ENCODE measurements at places on chromosomes 13 and 19.

DNA sequence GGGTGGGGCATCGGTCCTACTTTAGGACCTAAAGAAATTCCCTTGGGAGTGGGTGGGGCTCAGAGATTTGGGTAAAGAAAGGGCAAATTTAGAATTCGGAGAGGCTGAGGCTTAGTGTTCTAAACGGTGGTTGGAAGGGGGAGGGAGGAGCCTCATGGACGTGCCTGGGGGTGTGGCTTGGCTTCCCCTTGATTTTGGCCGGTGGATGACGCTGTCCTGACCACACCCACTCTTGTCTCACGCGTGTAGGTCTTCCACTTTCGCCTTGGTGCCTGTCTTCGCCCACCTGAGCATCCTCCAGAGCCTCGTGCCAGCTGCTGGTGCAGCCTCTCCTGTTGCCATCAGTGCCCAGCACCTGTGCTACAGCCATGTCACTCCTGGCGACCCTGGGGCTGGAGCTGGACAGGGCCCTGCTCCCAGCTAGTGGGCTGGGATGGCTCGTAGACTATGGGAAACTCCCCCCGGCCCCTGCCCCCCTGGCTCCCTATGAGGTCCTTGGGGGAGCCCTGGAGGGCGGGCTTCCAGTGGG, 1.2 kb upstream of the NUP62 start:
- DNase-seq = no peak

- DNase-seq = no peak
These were observed 512.1 kb downstream of the IRS2 start for GRCh38 chr13:109274188-109274821.

GRCh38 chr13:113748101-113748861, 10.7 kb upstream of the TMEM255B start:
- DNase-seq = no peak

DNA sequence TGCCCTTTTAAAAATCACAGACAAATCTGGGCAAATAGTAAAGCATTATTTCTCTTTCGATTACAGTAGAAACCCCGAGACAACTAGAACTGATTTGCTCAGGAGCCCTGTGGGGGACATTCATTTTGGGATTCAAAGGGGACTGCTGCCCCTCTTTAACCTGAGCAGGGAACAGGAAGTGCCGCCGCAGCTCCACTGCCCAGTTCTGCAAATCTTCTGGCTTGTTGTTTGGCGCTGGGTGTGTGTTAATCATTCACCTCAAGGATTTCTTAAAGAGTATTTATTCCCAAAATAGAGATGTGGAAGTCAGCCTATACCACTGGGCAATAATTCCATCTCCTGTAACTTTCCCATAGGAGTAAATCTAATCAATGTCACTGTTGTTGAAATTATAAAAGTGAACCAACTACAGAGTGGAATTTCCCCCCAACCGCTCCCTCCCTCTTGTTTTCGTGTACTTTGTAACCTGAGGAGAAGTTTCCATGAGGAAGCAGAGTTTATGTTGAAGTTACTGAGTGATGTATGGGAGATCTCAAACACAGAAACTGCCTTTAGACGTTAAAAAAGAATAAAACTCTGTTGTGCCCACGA, 515.8 kb downstream of the KLF12 start:
- DNase-seq = no peak

GRCh38 chr13:73722120-73722519, 412.1 kb downstream of the KLF12 start:
- no peak for DNase-seq

- DNase-seq = no peak
These were observed 1431.9 kb upstream of the PCDH20 start for GRCh38 chr13:62847520-62847919.

DNA sequence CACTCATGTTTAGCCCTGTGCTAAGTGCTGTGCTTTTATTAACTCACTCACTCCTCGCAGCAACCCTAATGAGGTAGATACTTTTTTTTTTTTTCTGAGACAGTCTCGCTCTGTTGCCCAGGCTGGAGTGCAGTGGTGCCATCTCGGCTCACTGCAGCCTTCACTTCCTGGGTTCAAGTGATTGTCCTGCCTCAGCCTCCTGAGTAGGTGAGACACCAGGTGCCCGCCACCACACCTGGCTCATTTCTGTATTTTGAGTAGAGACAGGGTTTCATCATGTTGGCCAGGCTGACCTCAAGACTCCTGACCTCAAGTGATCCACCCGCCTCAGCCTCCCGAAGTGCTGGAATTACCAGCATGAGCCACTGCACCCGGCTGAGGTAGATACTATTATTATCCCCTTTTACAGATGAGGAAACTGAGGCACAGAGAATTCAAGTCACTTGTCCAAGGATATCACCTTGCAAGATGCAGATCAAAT, 2.5 kb downstream of the ITPKC start:
- no peak for DNase-seq

- DNase-seq = no peak
These were observed 71.7 kb upstream of the GTF3A start for GRCh38 chr13:27352698-27353097.

- no peak for DNase-seq
These were observed 5.5 kb upstream of the EPS15L1 start for GRCh38 chr19:16477311-16477710.

- no peak for DNase-seq
These were observed 658 bp upstream of the ISOC2 start for GRCh38 chr19:55461974-55462626.

- DNase-seq = no peak
These were observed 1.1 kb downstream of the TNFAIP8L1 start for GRCh38 chr19:4640247-4641000.

GRCh38 chr19:4647676-4648644, 8.6 kb downstream of the TNFAIP8L1 start:
- no peak for DNase-seq

GRCh38 chr19:16136185-16136999, 7.1 kb upstream of the HSH2D start:
- no peak for DNase-seq

- DNase-seq = no peak
These were observed 76.0 kb downstream of the ZDHHC20 start for GRCh38 chr13:21383090-21383489.

- DNase-seq = no peak
These were observed 1781.9 kb upstream of the MIR17HG start for GRCh38 chr13:89565476-89566100.

DNA sequence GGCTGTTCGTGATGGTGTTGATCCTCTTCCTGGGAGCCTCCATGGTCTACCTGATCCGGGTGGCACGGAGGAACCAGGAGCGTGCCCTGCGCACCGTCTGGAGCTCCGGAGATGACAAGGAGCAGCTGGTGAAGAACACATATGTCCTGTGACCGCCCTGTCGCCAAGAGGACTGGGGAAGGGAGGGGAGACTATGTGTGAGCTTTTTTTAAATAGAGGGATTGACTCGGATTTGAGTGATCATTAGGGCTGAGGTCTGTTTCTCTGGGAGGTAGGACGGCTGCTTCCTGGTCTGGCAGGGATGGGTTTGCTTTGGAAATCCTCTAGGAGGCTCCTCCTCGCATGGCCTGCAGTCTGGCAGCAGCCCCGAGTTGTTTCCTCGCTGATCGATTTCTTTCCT, 12.2 kb upstream of the C19orf33 start:
- no peak for DNase-seq

GRCh38 chr13:87778128-87778527, 107.0 kb downstream of the SLITRK5 start:
- no peak for DNase-seq

- DNase-seq = no peak
These were observed 4.2 kb upstream of the ISYNA1 start for GRCh38 chr19:18441804-18442788.

DNA sequence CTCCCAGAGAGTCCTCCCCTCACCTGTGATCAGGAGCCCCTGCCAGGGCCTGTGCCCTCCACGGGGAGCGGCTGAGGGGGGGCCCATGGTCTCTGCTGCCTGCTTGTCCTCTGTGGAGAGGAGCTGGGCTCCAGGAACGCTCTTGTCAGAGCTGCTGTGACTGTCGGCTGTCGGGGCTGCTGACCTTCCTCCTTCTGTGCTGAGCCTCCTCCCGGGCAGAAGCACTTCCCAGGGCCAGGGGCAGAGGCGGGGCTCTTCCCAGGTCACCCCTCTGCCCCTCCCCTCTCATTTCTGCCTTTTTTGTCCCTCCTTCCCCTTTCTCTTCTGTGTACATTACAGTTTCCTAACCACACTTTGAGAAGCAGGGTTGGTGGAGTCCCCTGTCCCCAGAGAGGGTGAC, at the start of gene CEACAM4:
TSS of gene CEACAM4 (minus strand) at position 198 of the 400 bp plus-strand sequence. CDS start at position 87, 111 bp downstream.
- DNase-seq = no peak

DNA sequence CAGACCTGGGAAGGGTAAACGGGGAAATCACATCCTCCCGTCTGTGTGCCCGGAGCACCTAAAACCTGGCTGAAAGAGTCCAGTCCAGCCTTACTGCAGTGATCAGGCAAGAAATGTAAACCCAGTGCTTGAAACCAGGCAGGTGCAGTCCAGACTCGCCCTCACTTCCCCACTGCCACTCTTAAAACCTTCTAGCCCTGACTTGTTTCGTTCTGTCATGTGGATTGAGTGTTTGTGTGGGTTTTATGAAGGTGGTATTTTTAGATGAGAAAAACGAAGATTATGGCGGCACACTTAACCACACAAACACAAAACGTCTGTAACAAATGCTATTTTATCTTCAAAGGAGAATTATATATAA, 839 bp upstream of the CKAP2 start:
- DNase-seq = peak; percentile 64

- no peak for DNase-seq
These were observed 5.6 kb downstream of the SIGLEC7 start for GRCh38 chr19:51147663-51148062.

DNA sequence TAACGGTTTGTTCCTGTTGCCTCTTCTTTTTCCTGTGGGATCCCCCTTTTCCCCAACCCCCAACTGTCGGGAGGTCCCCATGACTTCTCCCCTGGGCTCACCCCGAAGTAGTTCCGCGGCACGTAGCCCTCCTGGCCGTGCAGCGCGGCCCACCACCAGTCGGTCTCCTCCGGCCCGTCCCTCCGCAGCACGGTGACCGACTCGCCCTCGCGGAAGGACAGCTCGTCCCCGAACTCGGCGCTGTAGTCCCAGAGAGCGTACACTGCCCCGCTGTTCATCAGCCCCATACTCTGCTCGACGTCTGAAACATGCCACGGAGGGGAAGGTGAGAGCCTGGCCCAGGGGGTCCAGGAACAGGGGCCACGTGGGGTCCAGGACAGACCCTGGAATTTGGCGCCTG, 12.1 kb upstream of the ERCC2 start:
- DNase-seq = no peak

DNA sequence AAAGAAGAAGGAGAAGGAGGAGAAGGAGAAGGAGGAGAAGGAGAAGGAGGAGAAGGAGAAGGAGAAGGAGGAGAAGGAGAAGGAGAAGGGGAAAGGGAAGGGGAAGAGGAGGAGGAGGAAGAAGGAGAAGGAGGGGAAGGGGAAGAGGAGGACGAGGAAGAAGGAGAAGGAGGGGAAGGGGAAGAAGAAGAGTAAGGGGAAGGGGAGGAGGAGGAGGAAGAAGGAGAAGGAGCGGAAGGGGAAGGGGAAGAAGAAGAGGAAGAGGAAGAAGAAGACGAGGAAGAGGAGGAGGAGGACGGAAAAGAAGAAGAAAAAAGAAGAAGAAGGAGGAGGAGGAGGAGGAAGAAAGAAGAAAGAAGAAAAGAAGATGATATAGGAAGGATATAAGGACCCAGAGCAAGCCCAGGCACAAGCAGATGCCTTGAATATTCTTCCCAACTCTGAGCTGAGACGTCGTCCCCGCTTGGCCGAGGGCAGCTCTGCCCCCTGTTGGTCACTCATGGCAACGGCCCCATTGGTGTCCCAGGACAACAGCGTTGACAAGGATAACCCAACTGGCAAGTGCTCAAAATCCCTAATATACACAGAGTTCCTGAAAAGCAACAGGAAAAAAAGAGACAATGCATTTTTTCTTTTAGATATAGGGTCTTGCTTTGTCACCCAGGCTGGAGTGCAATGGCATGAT, 30.6 kb upstream of the IGSF23 start:
- DNase-seq = no peak

DNA sequence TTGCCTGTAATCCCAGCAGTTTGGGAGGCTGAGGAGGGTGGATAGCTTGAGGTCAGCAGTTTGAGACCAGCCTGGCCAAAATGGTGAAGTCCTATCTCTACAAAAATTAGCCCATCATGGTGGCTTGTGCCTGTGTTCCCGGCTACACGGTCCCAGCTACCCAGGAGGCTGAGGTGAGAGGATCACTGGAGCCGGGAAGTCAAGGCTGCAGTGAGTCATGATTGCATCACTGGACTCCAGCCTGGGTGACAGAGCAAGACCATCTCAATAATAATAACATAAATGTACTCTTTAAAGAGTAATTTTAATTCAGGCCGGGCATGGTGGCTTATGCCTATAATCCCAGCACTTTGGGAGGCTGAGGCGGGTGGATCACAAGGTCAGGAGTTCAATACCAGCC, 38.7 kb downstream of the SKA3 start:
- DNase-seq = no peak

DNA sequence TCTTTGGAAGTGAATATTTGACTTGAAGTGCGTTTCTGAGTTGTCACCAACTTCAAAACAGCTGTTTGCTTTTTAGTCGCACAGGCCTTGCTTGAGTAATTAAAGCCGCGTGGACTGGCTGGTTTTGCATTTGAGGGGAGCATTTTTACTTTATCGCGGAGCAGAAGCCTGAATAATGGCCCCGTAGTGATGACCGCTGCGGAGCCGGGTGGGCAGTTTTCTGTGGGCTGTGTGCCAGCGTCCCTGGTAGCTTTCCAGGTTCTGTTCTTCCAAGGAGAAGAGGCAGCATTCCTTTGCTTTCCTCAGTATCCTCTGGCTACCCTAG, 1.1 kb downstream of the NAA16 start:
- no peak for DNase-seq

DNA sequence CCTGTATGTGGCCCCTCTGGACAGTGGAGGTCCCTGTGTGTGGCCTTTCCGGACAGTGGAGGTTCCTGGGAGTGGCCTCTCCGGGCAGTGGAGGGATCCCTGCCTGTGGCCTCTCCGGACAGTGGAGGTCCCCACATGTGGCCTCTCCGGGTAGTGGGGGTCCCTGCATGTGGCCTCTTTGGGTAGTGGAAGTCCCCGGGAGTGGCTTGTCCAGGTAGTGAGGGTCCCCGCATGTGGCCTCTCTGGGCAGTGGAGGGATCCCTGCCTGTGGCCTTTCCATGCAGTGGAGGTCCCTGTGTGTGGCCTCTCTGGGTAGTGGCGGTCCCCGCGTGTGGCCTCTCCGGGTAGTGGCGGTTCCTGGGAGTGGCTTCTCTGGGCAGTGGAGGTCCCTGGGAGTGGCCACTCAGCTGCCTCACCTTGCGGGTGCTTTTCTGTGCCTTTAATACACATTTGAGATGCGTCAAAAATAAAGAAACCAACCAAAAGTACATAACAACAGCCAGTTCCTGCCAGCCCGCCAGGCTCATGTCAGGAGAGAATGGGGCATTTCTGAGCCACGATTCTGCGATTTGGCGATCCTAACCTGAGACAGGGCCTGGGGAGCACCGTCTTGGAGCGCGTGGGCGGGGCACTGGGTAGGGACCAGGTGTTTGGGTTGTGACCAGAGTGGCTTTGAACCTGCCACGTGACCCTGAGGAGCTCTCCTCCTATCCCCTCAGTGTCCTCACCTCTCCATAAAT, 194.7 kb downstream of the ZNF536 start:
- no peak for DNase-seq

DNA sequence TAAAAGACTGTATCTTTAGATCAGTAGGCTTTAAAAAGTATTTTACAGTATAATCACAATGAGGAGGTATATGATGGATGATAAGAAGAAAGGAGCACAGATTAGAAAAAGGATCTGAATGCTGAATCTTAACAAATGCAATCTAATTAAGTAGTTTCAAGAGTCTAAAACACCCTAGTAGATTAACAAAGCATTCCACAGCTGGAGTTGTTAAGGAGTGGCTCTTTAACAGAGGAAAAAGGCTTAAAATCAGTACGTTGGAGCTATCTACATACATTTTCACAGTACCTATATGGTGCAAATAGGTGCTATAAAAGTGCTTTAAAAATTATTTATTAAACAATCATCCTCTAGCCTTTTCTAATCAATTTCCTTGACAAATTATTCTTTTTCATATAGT, 34.5 kb downstream of the TSC22D1 start:
- DNase-seq = no peak
